Osteoblast (primary cell): ENCODE measurements at places on chromosomes 7 and 10. TPM values are rescaled to one million over a fixed set of nuclear protein-coding genes. Genes with fewer than 3 reads are reported as not detected.

HTR5A gene
- total RNA-seq: not detected in 2 replicates

WDR86 gene
- 8.5 and 15.6 TPM in 2 replicates for total RNA-seq

TMEM213 gene
- not detected in 2 replicates for total RNA-seq

SRRT gene
- 31.2 and 42.0 TPM in 2 replicates for total RNA-seq

CRYGN gene
- 0.59 and 0.72 TPM in 2 replicates for total RNA-seq

AEBP1 gene
- total RNA-seq: 219 and 267 TPM in 2 replicates

VAX1 gene
- not detected in 2 replicates for total RNA-seq

CUBN gene
- 0.88 and 1.1 TPM in 2 replicates for total RNA-seq

HKDC1 gene
- 0.29 and 2.9 TPM in 2 replicates for total RNA-seq

DNA sequence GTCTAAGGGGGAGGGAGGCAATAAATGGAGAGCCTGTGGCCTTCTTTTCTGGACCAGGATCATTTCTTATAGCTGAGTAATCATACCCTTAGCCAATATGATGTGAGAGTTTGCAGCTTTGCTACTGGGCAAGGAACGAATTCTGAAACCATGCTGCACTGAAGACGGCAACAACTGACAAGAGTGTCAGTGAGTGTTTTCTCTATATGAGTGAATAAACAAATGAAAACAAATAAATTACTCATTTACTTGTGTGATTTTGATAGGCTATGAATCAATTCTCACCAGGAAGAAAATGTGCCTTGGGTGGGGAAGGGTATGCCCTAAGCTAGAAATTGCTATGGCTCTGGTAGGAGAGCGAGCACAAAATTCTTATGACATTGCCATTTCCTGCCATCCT, 79.4 kb upstream of the LRRN3 start:
- no peaks in the 10 kb centered on the region for H3K36me3 ChIP-seq
- H3K27ac ChIP-seq: no peak overlapping the region
- DNase-seq: no peak
- no peaks in the 10 kb centered on the region for H3K27me3 ChIP-seq
- no peaks in the 10 kb centered on the region for H3K4me1 ChIP-seq

DNA sequence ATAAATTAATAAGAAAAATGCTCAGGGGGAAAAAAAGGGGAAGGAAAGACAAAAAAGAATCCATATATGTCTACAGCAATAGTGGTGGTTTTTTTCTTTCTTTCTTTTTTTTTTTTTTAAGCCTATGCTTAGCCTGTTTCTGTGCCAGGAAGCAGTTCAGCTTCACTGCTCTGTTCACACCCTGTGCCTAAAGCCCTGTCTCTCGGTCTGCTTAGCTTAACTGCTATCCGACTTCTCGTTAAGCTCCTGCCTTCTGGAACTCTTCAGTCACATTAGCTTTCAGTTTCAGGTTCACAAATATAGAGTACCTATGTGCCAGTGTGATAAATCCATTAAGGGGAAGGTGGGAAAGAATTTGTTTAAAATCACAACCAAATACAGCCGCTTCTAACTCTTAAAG, 26.5 kb upstream of the NRG3 start:
- H3K4me3 ChIP-seq: no peak overlapping the region
- no peaks in the 10 kb centered on the region for H3K27me3 ChIP-seq
- no peaks in the 10 kb centered on the region for H3K4me1 ChIP-seq
- H3K36me3 ChIP-seq: no peaks in the 10 kb centered on the region
- DNase-seq: no peak

- H3K4me1 ChIP-seq: peaks cover 4% of the 10 kb centered on the region
- no peaks in the 10 kb centered on the region for H3K36me3 ChIP-seq
- peak; percentile 34 for DNase-seq
- peaks cover under 1% of the 10 kb centered on the region for H3K27me3 ChIP-seq
- no peak overlapping the region for H3K4me3 ChIP-seq
Measured at GRCh38 chr10:124323806-124324205, 94.9 kb downstream of the OAT start.

- no peak for DNase-seq
- no peak overlapping the region for H3K27ac ChIP-seq
- no peaks in the 10 kb centered on the region for H3K36me3 ChIP-seq
- H3K4me1 ChIP-seq: peaks cover 14% of the 10 kb centered on the region
- no peak overlapping the region for H3K4me3 ChIP-seq
Measured at GRCh38 chr10:5038101-5038500, 34.4 kb upstream of the AKR1C2 start.

DNA sequence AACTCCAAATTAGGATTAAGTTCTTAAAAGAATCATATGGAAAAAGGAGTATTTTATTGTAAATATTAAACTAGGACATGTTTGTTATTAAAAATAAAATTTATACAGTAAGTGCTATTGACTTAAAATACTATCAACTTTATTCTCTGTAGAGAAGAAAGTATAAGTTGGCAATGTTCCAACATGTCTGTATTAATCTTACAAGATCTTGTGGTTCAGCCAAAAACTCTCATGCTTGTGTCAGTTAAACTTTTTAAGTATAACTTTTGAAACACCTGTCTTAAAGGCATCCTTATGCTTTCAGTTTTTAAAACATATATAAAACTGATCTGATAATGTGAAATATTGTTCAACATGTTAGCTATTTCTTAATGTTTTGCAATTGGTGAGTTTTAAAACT, 160.7 kb downstream of the ZEB1 start:
- H3K36me3 ChIP-seq: no peaks in the 10 kb centered on the region
- no peak for DNase-seq
- no peak overlapping the region for H3K27ac ChIP-seq
- H3K4me3 ChIP-seq: no peak overlapping the region
- H3K4me1 ChIP-seq: no peaks in the 10 kb centered on the region
- H3K27me3 ChIP-seq: no peaks in the 10 kb centered on the region

- no peak for DNase-seq
- peaks cover 8% of the 10 kb centered on the region for H3K4me1 ChIP-seq
- H3K27ac ChIP-seq: no peak overlapping the region
- no peak overlapping the region for H3K4me3 ChIP-seq
- no peaks in the 10 kb centered on the region for H3K36me3 ChIP-seq
Measured at GRCh38 chr7:140881507-140882228, 43.1 kb downstream of the BRAF start.

DNA sequence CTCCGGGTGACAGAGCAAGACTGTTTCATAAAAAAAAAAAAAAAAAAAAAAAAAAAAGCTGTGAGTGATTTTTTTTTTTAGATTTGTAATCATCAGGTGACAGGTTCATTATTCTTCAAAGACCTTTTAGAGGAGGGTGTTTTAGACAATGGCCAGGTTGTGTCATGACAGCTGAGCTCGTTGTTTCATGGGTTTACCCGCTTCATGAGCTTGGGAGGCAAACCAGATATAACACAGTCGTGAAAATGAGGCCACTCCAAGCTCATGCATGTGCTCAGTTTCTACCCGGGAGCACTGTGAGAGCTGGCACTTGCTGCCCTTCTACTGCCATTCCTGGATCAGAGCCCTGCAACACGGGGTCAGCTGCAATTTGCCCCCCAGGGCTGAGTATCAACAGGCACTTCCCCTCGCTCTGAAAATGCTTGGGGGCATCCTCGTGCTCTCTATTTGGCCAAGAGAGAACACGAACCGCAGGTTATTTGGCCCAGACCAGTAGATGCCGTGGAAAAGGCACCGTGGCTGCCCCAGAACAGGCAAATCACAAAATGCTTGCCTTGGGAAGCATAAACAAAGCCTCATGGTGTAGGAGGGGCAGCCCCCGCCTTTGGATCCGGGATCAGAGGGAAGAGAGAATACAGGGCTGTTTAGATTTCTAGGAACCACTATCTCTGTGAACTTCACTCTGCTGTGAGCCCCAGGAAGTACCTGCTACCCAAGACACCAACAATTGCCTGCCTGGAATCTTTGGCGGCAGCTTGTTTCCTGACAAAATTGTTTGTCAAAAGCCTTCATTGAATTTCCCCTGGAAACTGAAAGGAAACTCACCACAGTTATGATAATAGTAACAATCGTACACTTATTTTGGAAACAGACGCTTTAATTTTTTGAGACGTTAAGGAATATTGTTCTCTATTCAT, 371.0 kb downstream of the FRMD4A start:
- peak overlapping the region; percentile 87 for H3K27ac ChIP-seq
- peaks cover 31% of the 10 kb centered on the region for H3K4me1 ChIP-seq
- H3K4me3 ChIP-seq: peak overlapping the region; percentile 47
- no peaks in the 10 kb centered on the region for H3K36me3 ChIP-seq
- H3K27me3 ChIP-seq: no peaks in the 10 kb centered on the region

- H3K36me3 ChIP-seq: no peaks in the 10 kb centered on the region
- H3K27ac ChIP-seq: no peak overlapping the region
- no peaks in the 10 kb centered on the region for H3K4me1 ChIP-seq
- peak; percentile 62 for DNase-seq
- H3K4me3 ChIP-seq: no peak overlapping the region
Measured at GRCh38 chr7:98626460-98627412, 9.7 kb downstream of the NPTX2 start.

GRCh38 chr10:2232479-2232878, 495.2 kb upstream of the ADARB2 start:
- H3K27ac ChIP-seq: no peak overlapping the region
- H3K36me3 ChIP-seq: no peaks in the 10 kb centered on the region
- no peaks in the 10 kb centered on the region for H3K27me3 ChIP-seq
- H3K4me1 ChIP-seq: no peaks in the 10 kb centered on the region
- no peak for DNase-seq

DNA sequence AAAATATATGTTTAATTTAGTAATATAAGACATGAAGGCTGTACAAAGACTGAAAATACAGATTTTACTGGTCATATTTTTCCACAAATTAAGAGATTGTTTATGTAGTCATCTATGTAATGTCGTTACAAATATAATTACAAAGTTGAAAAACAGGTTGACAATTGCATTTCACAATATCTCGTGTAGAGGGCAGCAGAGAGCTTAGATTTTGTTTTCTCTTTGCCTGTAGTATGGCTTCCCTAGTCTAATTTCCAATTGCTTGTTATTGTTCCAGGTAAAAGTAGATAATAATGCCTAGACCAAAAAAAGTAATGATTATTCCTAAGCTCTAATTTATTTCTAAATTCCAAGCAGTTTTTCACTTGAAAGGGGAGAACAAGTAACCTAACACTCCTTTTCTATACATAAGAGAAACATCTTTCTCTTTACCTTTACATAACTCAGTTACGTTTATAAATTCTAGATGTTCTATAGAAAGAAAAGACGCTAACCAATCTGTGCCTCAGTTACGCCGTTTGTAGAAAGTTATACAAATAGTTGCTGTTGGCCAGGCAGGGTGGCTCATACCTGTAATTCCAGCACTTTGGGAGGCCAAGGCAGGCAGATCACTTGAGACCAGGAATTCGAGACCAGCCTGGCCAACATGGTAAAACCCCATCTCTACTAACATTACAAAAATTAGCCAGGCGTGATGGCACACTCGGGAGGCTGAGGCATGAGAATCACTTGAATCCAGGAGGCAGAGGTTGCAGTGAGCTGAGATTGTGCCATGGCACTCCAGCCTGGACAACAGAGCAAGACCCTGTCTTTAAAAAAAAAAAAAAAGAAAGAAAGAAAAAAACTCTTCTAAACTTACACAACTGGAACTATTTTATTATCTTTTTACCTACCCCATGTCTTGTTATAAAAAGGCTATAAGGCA, 30.0 kb downstream of the NET1 start:
- H3K4me3 ChIP-seq: no peak overlapping the region
- no peak overlapping the region for H3K27ac ChIP-seq
- peaks cover 6% of the 10 kb centered on the region for H3K4me1 ChIP-seq
- no peak for DNase-seq
- H3K36me3 ChIP-seq: no peaks in the 10 kb centered on the region
- no peaks in the 10 kb centered on the region for H3K27me3 ChIP-seq

DNA sequence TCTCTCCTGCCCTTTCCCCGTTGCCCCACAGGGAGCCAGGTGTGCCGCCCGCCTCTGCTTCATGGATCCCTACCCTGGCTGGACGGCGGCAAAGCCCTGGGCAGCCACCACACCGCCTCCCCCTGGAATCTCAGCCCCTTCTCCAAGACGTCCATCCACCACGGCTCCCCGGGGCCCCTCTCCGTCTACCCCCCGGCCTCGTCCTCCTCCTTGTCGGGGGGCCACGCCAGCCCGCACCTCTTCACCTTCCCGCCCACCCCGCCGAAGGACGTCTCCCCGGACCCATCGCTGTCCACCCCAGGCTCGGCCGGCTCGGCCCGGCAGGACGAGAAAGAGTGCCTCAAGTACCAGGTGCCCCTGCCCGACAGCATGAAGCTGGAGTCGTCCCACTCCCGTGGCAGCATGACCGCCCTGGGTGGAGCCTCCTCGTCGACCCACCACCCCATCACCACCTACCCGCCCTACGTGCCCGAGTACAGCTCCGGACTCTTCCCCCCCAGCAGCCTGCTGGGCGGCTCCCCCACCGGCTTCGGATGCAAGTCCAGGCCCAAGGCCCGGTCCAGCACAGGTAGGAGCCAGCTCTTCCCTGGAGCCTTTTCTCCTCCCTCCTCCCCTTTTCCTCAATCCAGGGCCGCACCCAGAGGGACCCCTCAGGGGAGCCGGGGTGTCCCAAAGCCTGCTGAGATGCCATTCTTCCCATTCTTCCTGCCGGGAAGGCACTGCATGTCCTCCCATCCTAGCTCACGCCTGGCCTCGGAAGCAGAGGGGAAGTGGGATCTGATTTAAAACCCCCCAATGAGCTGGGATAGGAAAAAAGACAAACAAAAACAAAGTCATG, 4.0 kb downstream of the GATA3 start:
- no peaks in the 10 kb centered on the region for H3K36me3 ChIP-seq
- H3K4me3 ChIP-seq: no peak overlapping the region
- peak; percentile 80 for DNase-seq
- peaks cover 6% of the 10 kb centered on the region for H3K4me1 ChIP-seq
- no peak overlapping the region for H3K27ac ChIP-seq
- peaks cover 52% of the 10 kb centered on the region for H3K27me3 ChIP-seq

DNA sequence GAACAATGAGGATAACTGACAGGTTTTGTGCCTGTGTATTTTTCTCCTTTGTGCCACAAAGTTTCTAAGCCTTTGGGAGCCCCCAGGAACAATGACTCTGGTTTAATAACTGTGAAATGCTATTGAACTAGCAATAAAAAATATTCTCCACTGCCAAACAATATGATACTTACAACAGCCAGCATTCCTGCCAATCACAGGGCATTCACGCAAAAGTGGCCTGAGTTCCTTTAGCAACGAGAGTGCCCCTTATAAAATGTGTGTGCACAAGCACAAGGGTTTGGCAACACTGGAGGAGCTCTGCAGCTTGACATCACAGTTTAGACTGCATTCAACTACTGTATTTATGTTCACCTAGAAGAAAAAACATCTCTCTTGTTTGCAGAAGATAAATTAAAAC, 412.9 kb upstream of the NFE2L3 start:
- no peaks in the 10 kb centered on the region for H3K4me1 ChIP-seq
- H3K27me3 ChIP-seq: no peaks in the 10 kb centered on the region
- H3K4me3 ChIP-seq: no peak overlapping the region
- H3K27ac ChIP-seq: no peak overlapping the region
- H3K36me3 ChIP-seq: no peaks in the 10 kb centered on the region
- no peak for DNase-seq

GRCh38 chr7:136275794-136276193, 298.6 kb upstream of the MTPN start:
- DNase-seq: no peak
- no peaks in the 10 kb centered on the region for H3K4me1 ChIP-seq
- no peak overlapping the region for H3K4me3 ChIP-seq
- H3K36me3 ChIP-seq: no peaks in the 10 kb centered on the region
